ENCODE measurements at places on chromosomes 1 and 21.

GRCh38 chr1:194830387-194830786, 1644.0 kb upstream of the B3GALT2 start:
- no peak for DNase-seq

GRCh38 chr1:208423526-208423925, 179.3 kb upstream of the PLXNA2 start:
- DNase-seq = no peak

GRCh38 chr1:44348061-44348485, 7.0 kb downstream of the ERI3 start:
- DNase-seq = no peak

DNA sequence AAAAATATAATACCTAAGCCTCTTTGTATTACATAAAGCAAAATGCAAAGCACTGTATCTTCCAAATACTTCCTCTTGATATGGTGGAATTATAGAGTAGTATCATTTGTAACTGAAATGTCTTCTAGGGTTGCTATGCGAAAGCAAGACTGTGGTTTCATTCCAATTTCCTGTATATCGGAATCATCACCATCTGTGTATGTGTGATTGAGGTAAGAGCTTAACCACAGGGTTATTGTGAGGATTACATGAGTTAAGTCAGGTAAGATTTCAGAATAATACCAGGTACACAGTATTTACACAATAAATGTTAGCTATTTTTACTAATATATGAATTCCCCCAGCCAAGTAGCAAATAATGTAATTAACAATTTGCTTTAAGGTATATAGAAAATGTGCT, 24.7 kb downstream of the CD53 start:
- DNase-seq = no peak

GRCh38 chr1:201585093-201585483, 46.2 kb downstream of the NAV1 start:
- no peak for DNase-seq

- peak; percentile 28 for DNase-seq
Observed at GRCh38 chr1:61450454-61450853, 274.5 kb downstream of the TM2D1 start.

- no peak for DNase-seq
Observed at GRCh38 chr1:11615090-11615489, 39.1 kb downstream of the FBXO2 start.

- DNase-seq = no peak
Observed at GRCh38 chr21:45972353-45972715, 9.2 kb upstream of the COL6A1 start.

- DNase-seq = no peak
Observed at GRCh38 chr1:78333502-78333901, 157.3 kb upstream of the PTGFR start.

DNA sequence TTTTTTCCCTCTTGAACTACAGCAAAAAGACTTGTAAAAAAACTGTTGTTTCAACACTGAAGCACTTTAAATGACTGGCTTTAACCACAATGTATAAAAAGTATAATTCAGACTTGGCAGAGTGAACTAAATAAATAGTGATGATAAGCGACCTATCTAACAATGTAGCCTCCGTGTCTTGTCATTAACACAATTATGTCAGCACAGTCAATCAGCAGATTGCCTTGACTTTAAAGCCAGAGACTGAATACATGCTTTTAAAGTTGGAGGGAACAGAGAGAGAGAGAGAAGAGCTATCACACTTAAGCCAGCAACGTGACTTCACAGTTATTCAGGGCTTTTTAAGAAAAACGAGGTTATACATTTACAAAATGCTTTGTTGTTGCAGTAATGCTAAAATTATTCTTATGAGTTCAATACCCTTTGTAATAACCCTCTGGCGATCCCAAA, 378.1 kb downstream of the LMO4 start:
- no peak for DNase-seq

GRCh38 chr1:66266756-66267155, 267.2 kb upstream of the SGIP1 start:
- DNase-seq = no peak

- DNase-seq = no peak
Observed at GRCh38 chr1:4778056-4778455, 123.6 kb downstream of the AJAP1 start.

GRCh38 chr1:160429702-160430535, 29.6 kb downstream of the VANGL2 start:
- DNase-seq = no peak

GRCh38 chr1:32063261-32063681, 9.5 kb upstream of the TMEM39B start:
- DNase-seq = peak; percentile 14
